ENCODE measurements at places on chromosomes 4 and X. TPM values are rescaled to one million over a fixed set of nuclear protein-coding genes. Genes with fewer than 3 reads are reported as not detected.

The UGT2B10 gene
- total RNA-seq: not detected

- DNase-seq: no peak
Measured at GRCh38 chr4:14345356-14345775, 656.9 kb upstream of the CPEB2 start.

DNA sequence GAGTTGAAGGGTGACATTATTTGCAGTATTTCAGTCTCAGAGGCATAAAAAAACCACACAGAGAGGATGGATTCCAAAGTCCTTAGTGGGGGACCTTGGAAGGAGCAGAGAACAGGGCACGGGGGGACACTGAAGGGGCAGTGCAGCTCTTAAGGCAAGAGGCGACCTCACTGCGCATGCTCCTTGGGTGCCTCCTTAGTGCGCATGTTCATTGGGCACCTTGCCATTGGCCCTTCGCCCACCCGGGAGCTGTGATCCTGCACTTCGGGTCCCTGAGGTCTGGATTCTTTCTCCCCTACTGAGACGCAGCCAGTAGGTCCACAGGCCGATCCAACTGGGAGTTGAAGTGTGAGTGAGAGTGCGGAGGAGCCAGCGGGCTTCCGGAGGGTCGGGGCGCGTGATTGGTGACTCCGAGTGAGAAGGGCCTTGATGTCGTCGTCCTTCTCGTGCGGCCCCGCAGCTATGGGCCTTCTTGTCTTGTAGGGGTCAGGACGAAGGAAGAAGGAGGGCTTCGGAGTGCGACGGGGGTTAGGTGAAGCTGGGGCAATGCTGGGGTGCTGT, at the start of gene XAGE5:
TSS of gene XAGE5 (plus strand) at position 223 of the 561 bp plus-strand sequence. CDS start 1,280 bp downstream, outside the sequence.
- no peak for DNase-seq

DNA sequence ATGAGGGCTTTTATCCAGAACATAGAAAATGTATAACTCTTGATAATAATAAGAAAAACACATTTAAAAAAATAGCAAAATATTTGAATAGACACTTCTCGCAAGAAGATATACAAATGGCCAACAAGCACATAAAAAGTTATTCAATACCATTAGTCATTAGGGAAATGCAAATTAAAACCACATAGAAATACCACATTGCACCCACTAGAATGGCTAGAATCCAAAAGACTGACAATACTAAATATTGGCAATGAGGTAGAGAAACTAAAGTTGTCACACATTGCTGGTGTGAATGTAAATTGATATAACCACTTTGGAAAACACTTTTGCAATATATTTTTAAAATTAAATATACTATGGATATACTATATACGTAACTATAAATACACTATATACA, 754.3 kb upstream of the MAGEB2 start:
- DNase-seq: no peak

DNA sequence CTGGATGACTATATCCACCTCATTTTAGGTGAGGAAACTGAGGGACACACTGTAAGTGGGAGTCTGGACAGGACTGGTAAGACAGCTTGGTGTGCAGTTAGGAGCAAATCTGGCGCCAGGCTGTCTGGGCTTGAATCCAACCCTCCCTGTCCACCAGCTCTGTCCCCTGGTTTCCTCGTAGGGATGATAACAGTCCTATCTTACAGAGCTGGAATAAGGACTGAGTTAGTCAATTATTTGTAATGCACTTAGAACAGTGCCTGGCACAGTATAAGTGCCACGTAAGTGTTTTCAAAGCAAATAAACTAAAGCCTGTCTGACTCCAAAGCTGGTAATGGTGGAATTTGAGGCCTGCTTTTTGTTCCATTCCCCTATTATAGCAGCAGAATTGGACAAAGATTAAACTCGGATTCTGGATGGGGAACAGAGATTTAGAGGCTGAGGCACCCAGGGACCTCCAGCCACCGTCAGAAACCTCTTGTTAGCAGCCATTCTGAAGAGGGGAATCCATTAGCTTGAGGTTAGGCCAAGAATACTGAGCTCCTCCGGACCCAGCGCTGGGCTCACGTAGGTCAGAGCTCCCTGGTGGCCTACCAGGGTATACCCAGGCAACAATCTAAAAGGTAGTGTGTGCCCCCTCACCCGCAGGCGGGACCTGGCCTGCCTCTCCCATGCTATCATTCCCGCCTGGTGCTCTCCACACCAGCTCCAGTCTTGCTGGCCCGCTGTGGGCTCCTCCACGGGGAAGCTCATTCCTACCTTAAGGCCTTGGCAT, 102.1 kb downstream of the UCHL1 start:
- DNase-seq: peak; percentile 74

- peak; percentile 78 for DNase-seq
Measured at GRCh38 chr4:190019023-190019858, 7.8 kb downstream of the FRG2 start.

GRCh38 chr4:83071116-83071515, 36.1 kb downstream of the COPS4 start:
- no peak for DNase-seq

- DNase-seq: no peak
Measured at GRCh38 chr4:25861951-25862410, 807 bp downstream of the SEL1L3 start.

DNA sequence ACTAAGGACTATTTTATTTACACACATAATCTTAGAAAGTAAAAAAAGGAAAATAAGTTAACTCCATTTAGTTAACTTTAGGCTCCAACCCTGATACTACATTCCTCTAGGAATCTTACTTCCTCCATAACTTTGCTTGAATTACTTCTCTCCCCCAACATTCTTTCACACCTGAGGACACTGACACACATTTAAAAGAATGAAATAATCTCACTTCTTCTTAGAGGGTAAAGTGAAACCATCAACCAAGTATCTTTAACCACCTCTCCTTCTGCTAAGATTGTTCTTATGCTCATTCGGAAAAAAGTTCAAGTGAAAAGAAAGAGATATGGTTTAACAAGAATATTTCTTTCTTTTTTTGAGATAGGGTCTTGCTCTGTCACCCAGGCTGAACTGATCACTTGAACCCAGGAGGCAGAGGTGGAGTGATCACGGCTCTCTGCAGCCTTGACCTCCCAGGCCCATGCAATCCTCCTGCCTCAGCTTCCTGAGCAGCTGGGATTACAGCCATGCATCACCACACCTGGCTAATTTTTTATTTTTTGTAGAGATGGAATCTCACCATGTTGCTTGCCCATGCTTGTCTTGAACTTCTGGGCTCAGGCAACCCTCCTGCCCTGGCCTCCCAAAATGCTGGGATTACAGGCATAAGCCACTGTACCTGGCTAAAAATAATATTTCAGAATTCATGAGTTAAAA, 28.5 kb downstream of the SLC25A4 start:
- DNase-seq: no peak
